Fibroblast of skin of scalp (primary cell): ENCODE measurements at places on chromosomes 6 and 20.

DNA sequence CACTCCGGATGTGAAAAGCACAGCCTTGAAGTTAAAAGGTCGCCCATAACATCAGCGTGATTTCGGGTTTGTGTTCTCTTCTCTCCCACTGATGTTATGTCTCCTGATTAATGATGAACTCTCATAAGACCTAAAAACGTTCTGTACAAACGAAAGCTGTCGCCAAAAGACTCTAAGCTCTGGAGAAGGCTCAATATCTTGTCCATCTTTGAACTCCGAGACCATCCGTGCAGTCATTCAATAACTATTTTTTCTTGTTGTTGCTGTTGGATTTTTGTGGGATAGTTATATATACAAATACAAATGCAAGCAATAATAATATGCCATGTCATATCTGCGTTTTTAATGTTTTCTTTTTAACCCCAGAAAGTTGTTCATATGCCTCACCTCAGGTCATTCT is 291.8 kb upstream of the MARCKS start:
- peak; percentile 40 for DNase-seq

DNA sequence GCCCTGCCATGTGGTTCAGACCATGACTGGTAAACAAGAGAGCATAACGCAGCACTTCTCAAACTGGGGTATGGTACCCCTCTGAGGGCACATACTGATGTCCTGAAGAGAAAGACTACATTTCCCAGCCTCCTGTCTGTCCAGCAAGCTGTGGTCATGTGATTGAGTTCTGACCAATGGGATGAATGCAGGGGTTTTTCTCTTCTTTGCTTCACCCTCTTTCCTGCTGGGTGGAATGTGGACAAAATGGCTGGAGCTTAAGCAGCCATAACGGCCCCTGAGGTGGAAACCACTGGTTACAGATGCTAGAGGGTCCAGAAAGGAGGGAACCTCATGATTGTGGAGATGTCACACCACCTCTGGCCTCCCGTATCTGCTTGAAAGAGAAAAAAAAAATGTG is 19.4 kb upstream of the KCNB1 start:
- peak; percentile 29 for DNase-seq

DNA sequence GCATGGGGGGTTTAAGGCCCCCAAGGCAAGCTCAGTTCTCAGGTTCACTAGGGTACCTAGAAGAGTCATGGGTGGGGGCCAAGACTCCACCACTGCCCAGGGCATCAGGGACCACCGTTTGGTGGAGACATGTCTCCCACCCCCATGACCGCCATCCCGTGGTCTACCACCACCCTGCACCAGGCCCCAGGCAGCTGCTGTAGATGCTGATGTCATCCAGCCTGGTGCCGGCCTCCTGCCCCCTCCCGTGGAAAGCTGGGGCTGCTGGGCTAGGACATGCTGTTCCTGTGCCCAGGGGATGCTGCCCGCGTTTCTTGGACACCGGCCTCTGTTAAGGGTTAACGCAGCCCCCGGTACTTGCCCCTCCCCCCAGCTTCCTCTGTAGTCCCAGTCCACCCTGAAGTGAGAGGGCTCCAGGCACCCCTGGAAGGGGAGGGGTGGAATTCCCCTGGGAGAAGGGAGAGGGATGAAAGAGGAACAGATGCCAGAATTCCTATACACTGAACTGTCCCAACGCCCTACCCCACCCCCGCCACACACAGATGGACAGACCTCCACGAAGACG is 587 bp downstream of the IP6K3 start:
- peak; percentile 61 for DNase-seq

GRCh38 chr6:129903082-129903481 is 42.0 kb upstream of the TMEM244 start:
- no peak for DNase-seq

DNA sequence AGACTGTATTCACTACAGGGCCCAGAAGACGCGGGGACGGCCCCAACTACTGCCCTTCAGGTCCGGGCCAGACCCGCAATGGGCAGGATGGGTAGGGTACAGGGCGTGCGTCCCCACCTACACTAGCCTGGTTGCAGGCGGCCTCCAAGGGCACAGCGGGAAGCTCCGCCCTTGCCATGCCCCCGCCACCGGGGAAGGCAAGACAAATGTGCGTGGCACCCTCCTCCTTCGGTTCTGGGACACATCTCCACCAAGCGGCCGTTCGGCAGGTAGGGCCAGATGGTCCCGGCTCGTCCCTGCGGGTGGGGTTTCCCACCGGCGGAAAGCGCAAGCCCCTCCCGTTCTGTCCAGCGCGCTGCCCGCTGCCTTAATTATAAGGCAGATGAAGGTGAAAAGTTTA is 5.6 kb downstream of the NXT1 start:
- DNase-seq = no peak

DNA sequence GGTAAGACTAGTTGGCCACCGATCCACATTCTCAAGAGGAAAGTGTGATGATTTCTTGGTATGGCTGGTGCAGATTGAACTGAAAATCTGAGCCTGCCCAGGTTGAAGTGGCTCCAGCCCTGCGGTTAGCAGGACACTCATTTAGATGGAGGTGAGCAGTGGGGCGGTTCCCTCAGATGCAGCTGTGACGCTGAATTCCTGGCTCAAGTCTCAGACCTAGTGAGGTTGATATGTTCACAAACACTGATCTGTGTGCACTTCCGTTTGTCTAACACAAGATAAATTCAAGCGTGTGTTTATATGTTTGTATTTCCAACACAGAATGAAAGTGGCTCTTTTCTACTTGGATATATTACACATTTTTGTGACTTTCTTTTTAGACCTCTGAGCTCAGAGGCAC is 83.4 kb upstream of the FRMD1 start:
- no peak for DNase-seq

DNA sequence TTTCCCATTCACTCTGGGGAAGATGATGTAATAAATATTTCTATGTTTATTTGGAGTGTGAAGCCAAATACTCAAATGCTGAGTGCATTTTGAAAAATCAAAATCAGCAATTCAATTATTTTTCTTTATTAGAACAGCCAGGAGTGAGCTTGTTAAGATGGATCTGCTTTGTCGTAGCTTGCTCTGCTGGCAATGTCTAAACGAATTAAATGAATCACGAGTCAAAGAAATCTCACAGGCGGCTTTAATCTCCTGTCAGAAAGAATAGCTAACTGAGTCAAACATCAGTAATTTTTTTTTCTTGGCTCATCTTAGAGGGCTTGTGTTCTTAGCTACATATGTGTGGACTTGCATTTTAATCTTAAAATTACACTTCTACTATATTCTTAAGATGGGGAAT is 100.2 kb upstream of the HMGN3 start:
- no peak for DNase-seq

- DNase-seq = no peak
These were observed 18.1 kb downstream of the PXDC1 start for GRCh38 chr6:3733321-3733925.

DNA sequence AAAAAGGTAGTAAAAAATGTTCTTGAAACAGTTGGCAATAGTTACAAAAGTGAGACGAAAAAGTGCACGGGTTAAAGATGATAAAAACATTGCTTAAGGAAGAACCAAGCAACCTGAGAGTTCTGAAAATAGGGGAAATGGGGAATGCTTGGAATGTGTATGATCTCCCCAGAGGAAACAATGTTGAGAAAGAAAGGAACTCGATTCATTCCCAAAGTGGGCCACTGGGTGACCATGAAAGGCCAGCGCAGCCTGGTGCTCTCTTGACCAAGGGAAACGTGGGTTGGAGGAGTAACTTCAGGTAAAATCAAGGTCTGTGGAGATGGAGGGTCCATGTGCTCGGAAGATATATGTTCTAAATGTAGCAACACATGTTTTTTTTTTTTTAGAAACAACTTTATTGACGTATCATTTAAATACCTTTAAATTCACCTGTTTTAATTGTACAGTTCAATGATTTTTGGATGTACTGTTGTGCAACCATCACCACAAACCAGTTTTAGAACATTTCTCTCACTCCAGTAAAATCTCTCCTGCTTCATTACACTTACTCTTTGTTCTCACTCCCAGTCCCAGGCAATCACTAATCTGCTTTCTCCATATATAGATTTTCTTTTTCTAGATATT is 34.5 kb upstream of the CEP85L start:
- DNase-seq = peak; percentile 21

DNA sequence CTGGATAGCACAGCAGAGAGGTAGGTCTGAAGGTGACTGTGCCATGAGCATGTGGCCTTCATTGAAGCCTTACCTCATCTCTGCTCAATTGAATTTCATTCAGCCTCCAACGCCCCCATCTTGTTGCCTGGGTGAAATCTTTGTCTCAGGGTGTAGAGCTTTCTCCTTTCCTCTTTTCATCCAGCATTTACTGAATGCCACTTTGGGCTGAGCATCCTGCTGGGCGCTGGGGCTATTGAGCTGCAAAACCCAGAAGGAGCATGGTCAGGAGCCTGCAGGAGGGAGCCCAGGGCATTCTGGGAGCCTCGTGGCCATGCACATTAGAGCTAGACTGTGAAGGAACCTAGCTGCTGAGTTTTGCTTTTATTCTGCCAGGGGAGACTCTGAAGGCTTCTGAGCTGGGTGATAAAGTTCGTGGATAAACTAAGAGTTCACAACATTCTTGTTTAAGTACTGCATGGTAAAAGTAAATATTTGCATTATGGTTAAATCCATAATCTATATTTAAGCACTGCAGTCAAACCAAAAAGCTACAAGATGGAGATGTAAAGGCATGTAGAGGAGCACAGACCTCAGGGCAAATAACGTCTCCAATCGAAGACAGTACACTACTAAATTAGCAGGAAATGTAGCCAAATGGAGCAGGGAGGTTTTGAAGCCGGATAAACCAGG is 13.2 kb upstream of the ASXL1 start:
- DNase-seq = no peak

- no peak for DNase-seq
These were observed 252.3 kb downstream of the NKAIN2 start for GRCh38 chr6:124055963-124056362.

- no peak for DNase-seq
These were observed 308.6 kb upstream of the CNR1 start for GRCh38 chr6:88474720-88475119.

GRCh38 chr6:112231164-112231563 is 23.2 kb downstream of the LAMA4 start:
- DNase-seq = no peak
